ENCODE measurements at places on chromosomes 11 and 22. TPM values are rescaled to one million over a fixed set of nuclear protein-coding genes. Genes with fewer than 3 reads are reported as not detected.

RAB3IL1 gene
- total RNA-seq, result 0.54 TPM

- no peak for DNase-seq
Observed at GRCh38 chr11:71447791-71448256, 369 bp downstream of the DHCR7 start.

DNA sequence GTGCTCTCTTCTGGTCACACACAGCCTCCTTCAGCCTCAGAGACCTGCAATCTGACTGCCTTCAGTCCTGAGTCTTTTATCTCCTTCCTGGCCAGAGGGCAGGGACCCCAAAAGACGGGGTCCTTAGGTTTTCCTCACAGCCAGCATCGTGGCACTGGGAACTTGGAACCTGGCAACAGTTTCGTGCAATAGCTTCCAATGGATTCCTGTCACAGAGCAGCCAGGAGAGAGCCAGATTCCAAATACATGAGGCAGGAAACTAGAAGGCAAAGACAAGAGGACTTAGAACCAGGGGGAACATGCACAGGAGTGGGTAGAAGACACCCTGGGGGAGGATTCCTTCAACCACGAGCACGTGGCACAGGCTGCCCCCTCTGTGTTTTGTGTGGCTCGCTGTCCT is 48.6 kb downstream of the C11orf91 start:
- DNase-seq, result no peak

DNA sequence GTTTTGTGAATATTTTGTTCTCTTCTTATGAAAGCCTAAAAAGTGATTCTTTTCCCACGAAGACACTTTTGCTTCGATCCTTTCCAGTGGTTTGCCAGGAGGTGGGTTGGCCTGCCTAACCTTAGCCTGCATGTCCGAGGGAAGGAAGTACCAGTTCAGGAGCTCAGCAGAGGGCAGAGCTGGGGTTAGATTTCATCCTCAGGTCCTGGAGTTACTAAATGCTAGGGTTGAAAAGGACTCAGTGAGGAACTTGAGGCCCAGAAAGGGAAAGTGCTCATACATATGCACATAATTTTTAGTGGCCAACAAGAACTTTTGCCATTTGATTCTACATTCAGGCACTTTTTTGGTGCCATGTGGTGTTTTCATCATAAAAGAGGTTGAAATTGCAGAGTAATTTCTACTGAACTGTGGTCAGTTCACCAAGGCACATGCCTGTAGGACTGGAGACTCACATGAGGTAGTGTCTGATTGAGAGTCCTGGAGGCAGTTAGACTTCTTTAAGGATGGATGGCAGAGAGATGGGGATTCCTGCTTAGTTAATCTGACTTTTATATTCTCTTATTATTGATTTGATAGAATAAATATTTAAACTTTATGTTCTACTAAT is 36.7 kb downstream of the NCAM1 start:
- no peak for DNase-seq

GRCh38 chr22:49292909-49293308 is 534.8 kb downstream of the BRD1 start:
- DNase-seq, result no peak

CFL1 gene
- total RNA-seq, result 701 TPM

GRCh38 chr11:113504586-113504985 is 29.4 kb upstream of the DRD2 start:
- no peak for DNase-seq

DNA sequence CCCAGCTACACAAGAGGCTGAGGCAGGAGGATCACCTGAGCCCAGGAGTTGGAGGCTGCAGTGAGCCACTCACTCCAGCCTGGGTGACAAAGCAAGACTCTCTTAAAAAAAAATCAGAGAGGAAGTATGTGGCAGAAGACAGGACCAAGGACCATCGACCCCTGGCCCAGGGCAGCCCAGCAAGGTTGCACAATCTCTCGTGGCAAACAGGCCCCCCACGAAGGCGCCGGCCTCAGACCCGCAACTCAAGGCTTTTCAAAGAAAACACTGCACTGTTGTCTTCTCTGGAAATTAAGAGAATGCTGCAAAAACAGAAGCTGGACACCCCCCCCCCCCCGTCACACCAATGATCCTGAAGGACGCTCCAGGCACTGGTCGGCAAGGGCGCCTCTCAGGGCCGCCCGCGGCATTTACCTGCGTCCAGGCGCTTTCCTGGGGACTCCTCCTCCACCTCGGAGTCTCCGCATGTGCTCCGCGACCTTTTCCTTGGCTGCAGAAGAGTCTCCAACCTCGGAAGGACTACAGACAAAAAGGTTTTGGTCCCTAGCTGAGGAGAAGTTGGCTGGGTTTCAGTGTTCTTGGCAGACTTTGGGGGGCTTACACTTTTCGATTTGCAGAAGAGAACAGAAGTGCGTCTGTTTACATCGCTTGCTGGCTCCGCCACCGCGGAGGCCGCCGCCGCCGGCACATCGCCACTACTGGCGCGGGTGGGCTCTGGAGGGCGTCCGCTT is 40.5 kb downstream of the BRD1 start:
- DNase-seq, result no peak

DNA sequence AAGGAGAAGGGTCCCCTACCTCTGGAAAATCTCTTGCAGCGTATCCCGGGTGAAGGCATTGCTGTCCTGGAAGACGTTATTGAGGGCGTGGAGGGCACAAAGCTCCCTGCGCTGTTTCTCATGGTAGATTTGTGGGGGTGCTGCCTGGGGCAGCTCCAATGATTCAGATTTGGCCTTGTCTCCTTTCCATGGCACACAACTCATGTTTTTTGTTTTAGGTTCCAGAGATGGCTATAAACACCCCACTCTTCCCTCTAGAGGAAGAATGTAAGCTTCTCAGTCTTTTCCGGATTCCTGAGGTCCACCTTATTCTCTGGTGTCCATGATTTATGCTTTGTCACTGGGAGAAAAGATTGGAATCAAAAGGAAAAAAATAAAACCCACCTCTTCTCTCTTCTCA is 959 bp downstream of the JOSD1 start:
- DNase-seq, result peak; percentile 10

GRCh38 chr11:103878646-103879045 is 157.8 kb upstream of the DDI1 start:
- DNase-seq, result no peak

DNA sequence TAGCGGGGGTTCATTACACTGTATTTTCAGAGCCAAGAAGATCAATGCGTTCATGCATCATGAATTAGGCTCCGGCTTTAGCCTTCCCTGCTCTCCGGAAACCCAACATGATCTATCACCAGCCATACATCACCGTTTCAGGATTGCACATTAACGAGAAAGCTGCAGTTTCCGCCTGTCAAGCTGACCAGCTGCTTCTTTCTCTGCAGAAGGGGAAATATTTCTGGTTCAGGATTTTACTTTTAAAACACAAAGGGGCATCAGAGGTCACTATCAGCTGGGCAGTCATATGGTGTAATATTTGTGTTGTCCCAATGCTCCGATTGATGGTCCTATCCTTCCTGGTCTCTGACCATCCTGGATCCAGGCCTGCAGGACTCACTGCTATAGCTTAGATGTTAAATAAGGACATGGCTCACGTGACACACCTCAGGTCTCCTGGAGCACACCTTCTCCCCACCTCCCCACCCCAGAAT is 21.4 kb upstream of the CADM1 start:
- no peak for DNase-seq

All from hematopoietic multipotent progenitor cell (in vitro differentiated cells).